ENCODE measurements at places on chromosomes 6 and 20.

DNA sequence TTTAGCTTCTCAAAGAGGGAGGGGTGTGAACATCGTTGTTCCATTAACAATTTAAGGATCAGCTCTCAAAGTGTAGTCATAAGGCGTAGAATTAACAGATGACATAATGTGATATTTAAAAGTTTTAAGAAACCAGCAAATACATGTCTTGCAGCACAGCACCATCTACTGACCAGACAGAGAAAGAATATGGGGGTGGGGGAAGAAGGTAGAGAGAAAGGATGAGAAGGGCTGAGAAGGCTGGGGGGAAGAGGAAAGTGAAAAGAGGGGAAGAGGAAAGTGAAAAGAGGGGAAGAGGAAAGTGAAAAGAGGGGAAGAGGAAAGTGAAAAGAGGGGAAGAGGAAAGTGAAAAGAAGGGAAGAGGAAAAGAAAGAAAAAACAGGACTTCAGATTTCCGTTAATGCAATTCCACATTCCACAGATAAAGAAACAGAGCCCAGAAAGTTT, 80.9 kb downstream of the HAO1 start:
- no peak for DNase-seq

- no peak for DNase-seq
These were observed 26.9 kb upstream of the MOCS1 start for GRCh38 chr6:39961178-39961577.

GRCh38 chr6:36443471-36444428, 950 bp downstream of the KCTD20 start:
- no peak for DNase-seq

DNA sequence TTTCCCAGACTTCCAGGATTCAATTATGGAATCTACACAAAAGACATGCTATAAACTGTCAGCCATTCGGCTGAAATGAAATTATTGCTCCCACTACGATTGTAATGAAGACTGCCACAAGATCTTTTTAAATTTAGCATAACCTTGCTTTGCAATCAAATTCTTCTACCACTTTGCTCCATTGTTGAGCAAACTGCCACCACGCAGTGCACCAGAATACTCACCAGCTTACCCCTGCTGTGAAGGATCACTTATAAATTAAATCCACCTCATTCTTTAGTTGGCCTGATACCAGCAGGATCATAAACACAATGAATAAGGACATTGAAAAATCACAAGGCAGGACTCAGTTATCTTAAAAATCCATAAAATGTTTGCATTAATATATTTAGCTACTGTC, 151.8 kb upstream of the PRND start:
- no peak for DNase-seq

- no peak for DNase-seq
These were observed 590.9 kb upstream of the NRSN1 start for GRCh38 chr6:23535101-23535500.

GRCh38 chr20:47440857-47441773, 60.6 kb upstream of the NCOA3 start:
- DNase-seq: no peak

- no peak for DNase-seq
These were observed 19.2 kb downstream of the PHACTR1 start for GRCh38 chr6:12735786-12736185.

DNA sequence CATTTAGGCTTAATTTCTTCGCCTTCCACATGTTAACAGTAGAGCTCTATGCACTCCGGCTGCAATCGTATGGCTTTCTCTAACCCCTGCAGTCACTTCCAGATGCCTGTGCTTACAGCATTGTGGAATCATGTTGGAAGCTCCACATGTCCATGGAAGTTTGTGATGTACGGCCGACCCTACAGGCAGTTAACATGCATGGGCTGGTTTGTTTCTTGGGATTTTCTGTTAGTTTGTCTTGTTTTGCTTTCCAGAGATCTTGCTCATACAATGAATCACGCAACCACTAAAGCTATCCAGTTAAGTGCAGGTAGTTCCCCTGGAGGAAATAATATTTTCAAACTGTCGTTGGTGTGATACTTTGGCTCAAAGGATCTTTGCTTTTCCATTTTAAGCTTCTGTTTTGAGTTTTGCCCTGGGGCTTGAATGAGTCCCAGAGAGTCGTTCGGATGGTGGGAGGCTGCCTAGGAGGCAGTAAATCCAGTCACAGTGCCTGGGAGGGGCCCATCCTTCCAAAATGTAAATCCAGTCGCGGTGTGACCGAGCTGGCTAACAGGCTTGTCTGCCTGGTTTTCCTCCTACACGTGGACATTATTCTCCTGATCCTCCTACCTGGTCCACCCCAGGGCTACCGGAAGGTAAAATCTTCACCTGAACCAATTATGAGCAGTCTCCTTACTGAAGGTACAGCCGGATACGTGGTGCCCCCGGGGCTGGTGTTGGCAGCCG, 225.9 kb downstream of the SMOC2 start:
- DNase-seq: no peak

DNA sequence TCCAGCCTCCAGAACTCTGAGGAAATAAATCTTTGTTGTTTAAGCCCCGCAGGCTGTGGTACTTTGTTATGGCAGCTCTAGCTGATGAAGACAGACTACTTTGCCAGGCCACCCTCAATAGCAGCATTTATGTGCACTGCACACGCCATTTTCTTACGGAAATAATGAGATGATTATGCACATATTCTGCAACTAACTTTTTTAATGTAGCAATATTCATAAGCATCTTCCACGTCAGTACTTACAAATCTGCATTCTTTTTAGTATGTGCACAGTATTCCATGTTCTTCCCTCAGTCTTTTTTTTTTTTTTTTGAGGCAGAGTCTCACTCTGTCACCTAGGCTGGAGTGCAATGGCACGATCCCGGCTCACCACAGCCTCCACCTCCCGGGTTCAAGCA, 46.8 kb upstream of the DSP start:
- no peak for DNase-seq

DNA sequence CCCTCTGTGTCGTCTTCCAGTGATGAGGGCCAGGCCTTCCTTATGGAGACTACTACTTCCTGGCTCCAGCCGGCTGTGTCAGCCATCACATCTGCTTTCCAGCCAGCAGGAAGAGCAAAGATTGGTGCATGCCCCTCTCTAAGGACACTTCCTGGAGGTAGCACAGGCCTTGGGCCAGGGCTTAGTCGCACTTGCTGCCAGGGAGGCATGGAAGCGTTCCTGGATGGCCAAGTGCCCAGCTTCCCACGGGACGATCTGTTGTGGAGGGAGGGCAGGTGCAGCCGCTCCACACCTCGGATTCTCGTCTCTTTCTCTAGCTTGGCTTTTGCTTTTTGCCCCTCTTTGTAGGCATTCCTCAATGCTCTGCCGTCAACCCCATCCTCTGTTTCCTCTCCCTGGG, 11.9 kb downstream of the ERMARD start:
- DNase-seq: no peak

DNA sequence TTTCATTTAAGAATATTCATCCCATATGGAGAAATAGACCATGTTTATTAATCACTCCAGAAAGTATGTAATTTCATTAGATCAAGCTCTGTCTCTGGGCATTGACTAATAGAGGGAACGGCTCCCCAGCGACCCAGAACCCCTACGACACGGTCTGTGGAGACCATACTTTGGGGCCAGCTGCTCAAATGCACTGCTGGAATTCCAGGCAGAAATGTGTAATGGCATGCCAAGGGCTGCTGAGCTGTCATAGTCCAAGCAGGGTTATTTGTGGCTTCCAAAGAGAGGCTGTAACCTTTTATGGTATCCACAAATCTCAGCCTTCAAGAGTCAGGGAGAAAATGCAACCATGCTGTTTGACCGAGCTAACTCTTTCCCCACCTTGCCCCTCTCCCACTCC, 755.8 kb downstream of the DHX35 start:
- no peak for DNase-seq

GRCh38 chr6:100719883-100720682, 161.0 kb downstream of the ASCC3 start:
- DNase-seq: no peak

GRCh38 chr6:39599341-39599740, 125.9 kb downstream of the KIF6 start:
- no peak for DNase-seq

DNA sequence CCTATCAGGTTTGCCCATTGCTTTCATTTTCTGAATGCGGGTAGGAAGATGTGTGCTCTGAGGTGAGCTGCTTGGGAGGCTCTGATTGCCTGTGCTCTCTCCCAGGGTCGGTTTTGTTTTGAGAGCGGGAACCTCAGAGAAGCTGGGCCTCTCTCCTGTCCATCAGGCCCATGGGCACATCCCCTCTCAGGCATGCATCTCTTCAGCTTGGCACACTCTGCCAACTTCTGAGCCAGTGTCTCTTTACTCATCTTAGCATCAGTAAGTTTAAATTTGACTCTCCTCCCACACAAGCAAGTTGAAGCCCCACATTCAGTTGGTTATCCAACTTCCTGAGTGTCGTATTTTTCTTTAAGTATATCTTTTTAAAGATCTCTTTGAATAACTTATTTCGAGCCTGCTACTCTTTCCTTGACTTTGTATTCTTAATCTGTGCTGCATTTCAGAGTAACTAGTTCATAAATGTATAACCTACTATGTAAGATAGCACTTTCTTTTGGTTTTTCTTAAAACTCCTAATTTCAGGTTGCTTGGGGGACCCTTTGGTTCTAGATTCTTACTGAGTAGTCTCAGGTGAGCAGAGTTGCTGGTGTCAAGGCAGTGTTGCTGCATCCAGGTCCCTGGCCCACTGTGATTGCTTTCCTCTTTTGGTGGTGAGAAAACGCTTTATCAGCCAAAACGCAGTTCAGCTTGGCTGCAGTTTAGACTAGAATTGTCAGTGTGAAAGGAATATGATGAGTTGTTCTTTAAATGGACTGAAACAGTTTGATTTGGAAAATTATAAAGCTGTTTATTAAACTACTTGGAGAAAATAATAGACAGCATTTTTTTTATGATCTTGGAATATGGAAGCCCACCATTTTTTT, 54.8 kb downstream of the SNX9 start:
- no peak for DNase-seq

- DNase-seq: peak; percentile 33
These were observed 57.5 kb downstream of the ILRUN start for GRCh38 chr6:34638834-34639736.

- DNase-seq: no peak
These were observed 368.3 kb upstream of the GJE1 start for GRCh38 chr6:141764388-141764787.

GRCh38 chr6:35719404-35719829, 17.4 kb upstream of the ARMC12 start:
- no peak for DNase-seq

GRCh38 chr6:94367316-94367715, 948.0 kb upstream of the EPHA7 start:
- DNase-seq: no peak

GRCh38 chr20:21096321-21097043, 9.7 kb downstream of the LINC00237 start:
- no peak for DNase-seq

DNA sequence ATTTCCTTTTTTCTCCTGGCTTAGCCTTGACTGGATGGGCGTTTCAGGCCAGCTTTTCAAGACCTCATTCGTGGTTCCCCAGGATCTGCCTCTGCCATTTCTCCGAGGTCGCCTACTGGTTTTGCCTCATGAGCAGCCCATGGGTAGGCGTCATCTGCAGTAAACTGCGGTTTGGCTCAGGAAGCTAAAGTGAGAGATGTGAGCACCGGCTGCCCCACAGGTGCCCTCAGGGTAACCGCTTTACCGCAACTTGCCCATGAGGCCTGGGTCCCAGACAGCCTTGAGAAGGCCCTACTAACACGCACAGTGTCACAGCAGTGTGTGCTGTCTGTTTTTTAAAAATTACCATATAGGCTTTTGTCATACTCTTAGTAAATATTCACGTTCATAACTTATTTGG, 53.4 kb upstream of the TBXT start:
- DNase-seq: no peak

DNA sequence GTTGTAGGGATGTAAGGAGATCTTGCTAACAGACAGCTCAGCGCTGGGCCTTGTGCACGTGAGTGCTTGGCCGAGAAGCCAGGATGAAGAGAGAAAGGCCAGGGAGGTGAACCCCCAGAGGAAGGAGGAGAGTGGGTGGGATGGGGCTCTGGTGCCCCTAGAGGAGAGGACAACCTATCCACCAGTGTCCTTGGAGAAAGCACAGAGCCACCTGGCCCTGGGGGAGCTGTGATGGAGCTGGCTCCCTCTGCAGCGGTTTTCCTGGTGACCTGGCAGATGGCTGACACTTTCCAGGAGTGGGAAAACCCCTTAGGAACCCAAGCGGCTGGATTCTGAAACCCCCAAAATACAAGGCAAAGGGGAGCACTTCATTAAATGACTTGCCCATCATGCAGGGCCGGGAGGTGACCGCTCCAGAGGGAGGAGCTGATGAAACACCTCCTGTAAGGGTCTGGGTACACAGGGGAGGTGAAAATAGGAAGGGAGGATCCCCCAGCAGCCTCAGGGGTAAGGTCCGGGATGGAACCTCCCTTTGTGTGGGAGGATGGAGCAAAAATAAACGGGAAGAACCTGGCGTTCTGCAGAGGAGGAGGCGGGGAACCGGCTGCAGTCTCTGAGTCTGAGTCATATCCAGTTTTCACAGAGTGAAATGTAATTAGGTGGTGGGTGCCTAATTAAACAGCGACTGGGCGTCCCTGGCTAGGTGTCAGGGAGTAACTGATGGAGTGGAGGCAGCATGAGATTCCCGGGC, 80.4 kb downstream of the SULF2 start:
- no peak for DNase-seq

DNA sequence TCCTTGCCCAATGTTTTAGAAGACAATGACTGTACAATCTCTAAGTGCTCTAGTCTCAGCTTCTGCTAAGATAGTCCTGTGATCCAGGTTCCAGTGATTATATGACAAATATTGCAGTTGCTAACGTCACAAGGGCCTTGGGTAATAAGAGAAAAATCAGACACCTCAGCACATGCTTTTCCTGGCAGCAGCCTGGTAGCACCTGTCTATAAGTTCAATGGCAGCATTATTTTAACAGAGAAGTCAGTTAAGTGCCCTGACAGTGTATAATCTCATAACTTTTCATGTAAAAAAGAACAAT, 121.3 kb upstream of the BCLAF1 start:
- no peak for DNase-seq

DNA sequence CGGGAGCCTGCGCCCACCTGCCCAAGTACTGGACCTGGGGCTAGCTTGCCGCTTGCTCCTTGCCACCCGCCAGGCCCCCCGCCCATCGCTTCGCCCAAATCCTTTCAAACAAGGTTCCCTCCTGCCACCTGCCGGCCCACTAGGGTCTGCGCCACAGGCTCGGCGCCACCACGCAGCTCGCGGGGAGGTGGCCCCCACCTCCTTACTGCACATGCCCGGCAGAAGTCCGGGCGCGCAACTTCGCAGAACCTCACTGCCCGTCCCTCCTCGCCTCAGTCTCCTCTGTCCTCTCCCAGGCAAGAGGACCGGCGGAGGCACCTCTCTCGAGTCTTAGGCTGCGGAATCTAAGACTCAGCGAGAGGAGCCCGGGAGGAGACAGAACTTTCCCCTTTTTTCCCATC, 11.2 kb downstream of the GNAS-AS1 start:
- no peak for DNase-seq

DNA sequence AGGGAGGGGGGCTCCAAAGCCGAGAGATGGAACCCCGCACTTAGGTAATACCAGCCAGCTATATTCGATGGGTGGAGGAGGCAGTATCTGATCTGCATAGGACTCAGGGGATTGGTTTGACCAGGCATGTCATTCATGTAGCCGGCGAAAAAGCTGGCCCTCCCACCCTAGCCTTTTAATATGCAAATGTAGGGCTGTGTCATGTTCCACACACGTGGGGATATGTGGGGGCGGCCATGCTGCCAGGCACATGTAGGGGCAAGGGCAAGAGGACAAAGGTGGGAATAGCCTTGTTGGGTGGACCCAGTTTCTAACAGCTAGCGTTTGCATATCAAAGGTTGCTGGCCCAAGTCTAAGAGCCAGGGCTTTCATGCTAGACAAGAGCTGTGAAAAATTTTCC, 39.1 kb upstream of the DDR1 start:
- DNase-seq: no peak
